ENCODE measurements at places on chromosomes 3 and 15.
A peak's percentile ranks its signal among the peaks of the same experiment; 100 is the strongest.

DNA sequence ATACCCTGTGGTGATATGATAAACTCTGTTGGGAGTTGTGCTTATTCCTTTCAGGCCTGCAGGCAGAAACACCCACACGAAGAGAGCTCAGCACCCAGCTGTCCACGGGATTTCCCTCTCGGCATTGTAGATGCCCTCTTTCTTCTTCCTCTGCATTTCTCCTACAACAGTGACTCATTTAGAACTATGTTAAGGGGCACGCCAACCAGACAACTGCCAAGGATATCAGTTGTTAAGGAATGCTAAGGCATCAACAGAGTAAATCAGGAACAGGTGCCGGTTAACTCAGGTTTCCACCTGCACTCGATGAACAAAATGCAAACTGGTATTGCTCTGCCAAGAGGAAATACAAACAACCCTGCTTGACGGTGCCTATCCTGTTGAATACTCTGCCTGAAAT lies 270.0 kb upstream of the PEX5L start:
- H3K4me1 ChIP-seq, result no peaks in the 10 kb centered on the region
- DNase-seq, result no peak
- H3K4me3 ChIP-seq, result no peak overlapping the region
- H3K36me3 ChIP-seq, result no peaks in the 10 kb centered on the region
- no peak overlapping the region for H3K27ac ChIP-seq
- no peaks in the 10 kb centered on the region for H3K27me3 ChIP-seq

DNA sequence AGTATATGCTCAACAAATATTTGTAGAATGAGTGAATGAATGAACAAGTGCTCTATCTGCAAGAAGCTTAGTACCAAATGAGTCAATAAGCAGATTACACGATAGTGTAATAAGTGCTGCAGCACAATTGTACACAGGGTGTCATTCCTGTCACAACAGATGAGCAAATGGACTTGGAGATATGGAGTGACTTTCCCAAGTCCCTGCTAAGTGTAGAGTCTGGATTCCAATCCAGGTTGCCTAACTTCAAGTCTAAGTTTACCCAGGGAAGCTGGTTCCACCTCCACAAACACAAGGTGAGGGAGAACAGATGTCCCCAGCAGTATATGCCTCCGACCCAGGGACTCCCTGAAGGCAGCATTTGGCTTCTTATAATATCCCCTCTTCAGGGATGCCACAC lies 77.7 kb upstream of the RAD18 start:
- H3K36me3 ChIP-seq, result no peaks in the 10 kb centered on the region
- H3K4me3 ChIP-seq, result no peak overlapping the region
- no peaks in the 10 kb centered on the region for H3K4me1 ChIP-seq
- no peaks in the 10 kb centered on the region for H3K27me3 ChIP-seq
- no peak overlapping the region for H3K27ac ChIP-seq

DNA sequence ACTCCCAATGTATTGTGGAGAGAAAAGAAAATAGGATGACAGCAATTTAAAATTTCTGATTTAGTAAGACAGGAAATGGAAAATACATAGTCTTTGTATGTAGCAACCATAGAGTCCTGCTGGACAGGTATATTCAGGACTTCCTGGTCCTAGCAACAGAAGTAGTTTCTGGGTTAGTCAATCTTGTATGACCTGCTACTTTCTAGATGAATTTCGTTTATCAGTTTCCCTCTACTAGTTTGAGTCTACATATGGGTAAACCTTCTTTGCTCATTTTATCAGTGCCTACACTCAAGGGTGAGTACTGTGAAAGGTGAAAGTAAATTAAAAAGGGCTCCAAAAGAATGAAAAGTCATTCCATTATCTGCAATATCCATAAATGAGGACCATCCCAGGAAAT lies 309.8 kb downstream of the UNC13C start:
- no peak overlapping the region for H3K27ac ChIP-seq
- no peak overlapping the region for H3K4me3 ChIP-seq
- peaks cover 7% of the 10 kb centered on the region for H3K27me3 ChIP-seq
- H3K36me3 ChIP-seq, result no peaks in the 10 kb centered on the region

DNA sequence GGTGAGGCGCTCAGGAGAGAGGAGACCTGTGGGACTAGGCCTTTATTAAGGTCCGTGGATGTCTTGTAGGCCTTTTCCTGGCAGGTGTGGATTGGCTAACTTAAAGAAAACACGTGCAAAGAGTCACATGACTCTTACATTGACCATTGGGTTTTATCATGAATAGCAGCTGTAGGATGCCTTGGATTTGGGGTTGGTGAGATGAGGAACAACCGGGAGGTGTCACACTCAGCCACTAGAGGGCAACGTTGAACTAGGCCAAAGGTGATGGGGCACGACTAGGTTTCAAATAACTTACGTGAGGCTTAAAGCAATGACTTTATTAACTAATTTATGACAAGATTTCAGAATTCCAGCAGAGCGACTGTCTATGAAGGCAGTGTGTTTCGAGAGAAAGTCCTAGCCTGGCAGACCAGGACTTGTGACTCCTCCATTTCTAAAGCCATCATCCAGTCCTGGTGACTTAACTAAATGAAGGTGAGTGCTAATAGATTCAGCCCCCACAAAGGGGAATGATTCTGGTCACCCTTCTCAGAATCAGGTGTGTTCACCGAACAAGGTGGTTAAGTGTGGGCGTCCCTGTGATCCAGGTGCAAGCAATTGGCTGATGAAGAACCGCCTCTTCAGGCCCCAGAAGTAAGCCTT lies 345.6 kb downstream of the MCTP2 start:
- peak; percentile 14 for DNase-seq
- no peaks in the 10 kb centered on the region for H3K36me3 ChIP-seq
- H3K4me1 ChIP-seq, result no peaks in the 10 kb centered on the region
- peaks cover 66% of the 10 kb centered on the region for H3K27me3 ChIP-seq
- no peak overlapping the region for H3K4me3 ChIP-seq

- DNase-seq, result no peak
- peaks cover 55% of the 10 kb centered on the region for H3K4me1 ChIP-seq
- peaks cover 10% of the 10 kb centered on the region for H3K36me3 ChIP-seq
- H3K27me3 ChIP-seq, result no peaks in the 10 kb centered on the region
- no peak overlapping the region for H3K4me3 ChIP-seq
- H3K27ac ChIP-seq, result no peak overlapping the region
Observed at GRCh38 chr15:41780266-41780665, 6.0 kb downstream of the MAPKBP1 start.

GRCh38 chr3:118991775-118992174 lies 42.9 kb downstream of the IGSF11 start:
- H3K27me3 ChIP-seq, result no peaks in the 10 kb centered on the region
- no peak overlapping the region for H3K4me3 ChIP-seq
- H3K36me3 ChIP-seq, result no peaks in the 10 kb centered on the region
- H3K4me1 ChIP-seq, result peaks cover 9% of the 10 kb centered on the region

DNA sequence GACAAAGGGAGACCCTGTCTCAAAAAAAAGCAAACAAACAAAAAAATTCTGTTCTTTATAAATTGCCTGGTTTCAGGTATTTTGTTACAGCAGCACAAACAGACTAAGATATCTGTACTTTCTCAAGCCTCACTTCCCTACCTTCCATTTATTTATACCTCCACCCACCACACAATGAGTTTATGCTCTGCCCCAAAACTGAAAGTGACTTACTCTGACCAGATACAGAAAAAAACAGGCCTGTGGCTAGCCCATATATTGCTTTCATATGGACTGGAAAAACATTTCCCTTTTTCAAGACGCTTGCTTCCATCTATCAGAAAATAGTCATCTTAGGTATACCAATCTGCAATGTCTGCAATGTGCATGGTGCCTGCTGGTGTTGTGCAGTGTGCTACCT lies 8.7 kb upstream of the GPD1L start:
- H3K36me3 ChIP-seq, result no peaks in the 10 kb centered on the region
- H3K4me1 ChIP-seq, result peaks cover 2% of the 10 kb centered on the region
- peaks cover 6% of the 10 kb centered on the region for H3K27me3 ChIP-seq
- no peak for DNase-seq
- H3K27ac ChIP-seq, result no peak overlapping the region

DNA sequence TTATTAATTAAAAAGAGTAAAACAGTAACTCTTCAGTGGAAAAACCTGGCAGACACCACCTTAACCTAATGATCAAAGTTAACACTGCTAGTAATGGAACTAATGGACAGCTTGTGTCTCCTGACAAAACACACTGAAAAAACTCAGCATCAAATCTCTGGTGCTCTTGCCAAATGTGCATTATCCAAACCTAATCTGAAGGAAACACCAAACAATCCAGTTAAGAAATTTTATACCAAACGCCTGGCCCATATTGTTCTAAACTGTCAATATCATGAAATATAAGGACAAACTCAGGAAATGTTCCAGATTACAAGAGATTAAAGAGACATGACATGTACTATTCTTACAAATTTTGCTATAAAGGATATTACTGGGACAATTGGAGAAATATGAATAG lies 10.4 kb downstream of the RSL24D1 start:
- no peak for DNase-seq
- H3K4me3 ChIP-seq, result no peak overlapping the region
- H3K4me1 ChIP-seq, result peaks cover 32% of the 10 kb centered on the region
- peaks cover 38% of the 10 kb centered on the region for H3K36me3 ChIP-seq

- H3K4me3 ChIP-seq, result no peak overlapping the region
- no peak overlapping the region for H3K27ac ChIP-seq
- no peaks in the 10 kb centered on the region for H3K27me3 ChIP-seq
Observed at GRCh38 chr3:66443118-66443803, 57.6 kb downstream of the LRIG1 start.

- peaks cover 1% of the 10 kb centered on the region for H3K4me1 ChIP-seq
- H3K27me3 ChIP-seq, result peaks cover 15% of the 10 kb centered on the region
- no peaks in the 10 kb centered on the region for H3K36me3 ChIP-seq
- no peak overlapping the region for H3K27ac ChIP-seq
- no peak for DNase-seq
Observed at GRCh38 chr3:194985031-194985578, 285.9 kb downstream of the XXYLT1 start.

- no peaks in the 10 kb centered on the region for H3K27me3 ChIP-seq
- H3K36me3 ChIP-seq, result no peaks in the 10 kb centered on the region
- H3K4me3 ChIP-seq, result no peak overlapping the region
- H3K4me1 ChIP-seq, result no peaks in the 10 kb centered on the region
- DNase-seq, result no peak
Observed at GRCh38 chr3:126107203-126107939, 23.4 kb upstream of the SLC41A3 start.

DNA sequence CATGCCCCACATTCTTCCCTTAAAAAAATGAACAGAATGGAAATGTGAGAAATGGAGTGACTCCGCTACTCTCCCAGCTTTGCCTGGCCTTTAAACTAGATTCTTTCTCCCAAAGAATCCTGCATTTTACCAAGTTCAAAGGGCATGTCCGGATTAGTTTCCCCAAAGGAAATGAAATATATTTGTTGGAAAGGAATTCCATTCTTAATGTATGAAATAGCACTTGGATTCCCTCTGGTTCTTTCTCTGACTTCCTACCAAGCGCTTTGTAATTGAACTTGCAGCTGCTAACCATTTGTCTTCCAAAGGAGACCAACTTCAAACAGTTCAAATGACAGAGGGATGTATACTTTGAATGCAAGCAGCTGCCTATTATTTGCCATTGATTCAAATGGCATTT lies 18.9 kb downstream of the MAP2K1 start:
- H3K27me3 ChIP-seq, result no peaks in the 10 kb centered on the region
- peaks cover 36% of the 10 kb centered on the region for H3K36me3 ChIP-seq
- DNase-seq, result no peak
- no peak overlapping the region for H3K4me3 ChIP-seq
- H3K4me1 ChIP-seq, result peaks cover 82% of the 10 kb centered on the region

GRCh38 chr15:84685304-84685703 lies 27.3 kb upstream of the NMB start:
- H3K27me3 ChIP-seq, result no peaks in the 10 kb centered on the region
- peaks cover 6% of the 10 kb centered on the region for H3K4me1 ChIP-seq
- peak overlapping the region; percentile 12 for H3K27ac ChIP-seq

DNA sequence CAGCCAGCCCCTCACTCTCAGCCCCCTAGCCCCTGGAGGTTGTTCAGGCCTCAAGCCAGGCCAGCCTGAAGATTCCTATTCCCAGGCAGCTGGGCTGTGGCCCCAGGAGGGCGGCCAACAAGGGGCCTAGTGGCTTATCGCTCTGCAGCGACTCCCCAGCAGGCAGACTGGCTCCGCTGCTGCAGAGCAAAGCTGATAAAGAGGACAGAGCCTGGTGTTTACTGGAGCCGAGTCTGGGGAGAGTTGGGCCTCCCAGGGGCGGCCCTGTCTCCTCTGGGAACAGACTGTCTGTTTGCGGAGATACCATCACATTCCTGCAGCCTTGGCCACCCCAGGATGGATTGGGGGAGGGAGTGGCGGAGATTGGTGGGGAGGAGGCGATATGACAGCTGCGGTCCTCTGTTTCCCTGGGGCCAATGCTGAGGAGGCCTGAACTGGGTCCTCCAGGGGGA lies 22.4 kb upstream of the SMAD6 start:
- peaks cover 6% of the 10 kb centered on the region for H3K4me1 ChIP-seq
- H3K27ac ChIP-seq, result no peak overlapping the region
- no peak overlapping the region for H3K4me3 ChIP-seq
- H3K36me3 ChIP-seq, result no peaks in the 10 kb centered on the region

- no peak overlapping the region for H3K4me3 ChIP-seq
- no peaks in the 10 kb centered on the region for H3K4me1 ChIP-seq
- no peaks in the 10 kb centered on the region for H3K27me3 ChIP-seq
- H3K27ac ChIP-seq, result no peak overlapping the region
- DNase-seq, result no peak
Observed at GRCh38 chr3:184907681-184908649, 96.0 kb downstream of the VPS8 start.

- DNase-seq, result no peak
- H3K36me3 ChIP-seq, result no peaks in the 10 kb centered on the region
- H3K27ac ChIP-seq, result no peak overlapping the region
Observed at GRCh38 chr3:151591441-151591840, 130.6 kb upstream of the IGSF10 start.

DNA sequence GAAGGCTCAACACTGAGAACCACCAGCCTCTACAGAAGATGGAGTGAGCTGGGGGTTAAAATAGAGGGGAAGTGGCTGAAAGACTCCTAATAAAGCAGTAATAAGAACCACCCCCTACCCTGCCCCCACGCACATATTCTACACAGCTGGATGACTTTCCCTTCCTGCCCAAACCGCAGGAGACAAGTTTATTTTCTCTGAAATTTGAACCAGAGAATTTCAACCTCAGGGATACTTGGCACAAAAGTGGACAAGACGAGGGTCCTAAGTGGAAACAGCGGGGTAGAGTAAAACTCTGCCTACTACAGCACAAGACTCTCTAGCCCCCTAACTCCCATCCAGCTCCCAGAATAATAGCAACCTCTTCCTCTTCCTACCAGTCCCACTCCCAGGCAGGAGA lies 28.4 kb downstream of the USF3 start:
- H3K4me3 ChIP-seq, result no peak overlapping the region
- no peak overlapping the region for H3K27ac ChIP-seq
- H3K27me3 ChIP-seq, result no peaks in the 10 kb centered on the region

DNA sequence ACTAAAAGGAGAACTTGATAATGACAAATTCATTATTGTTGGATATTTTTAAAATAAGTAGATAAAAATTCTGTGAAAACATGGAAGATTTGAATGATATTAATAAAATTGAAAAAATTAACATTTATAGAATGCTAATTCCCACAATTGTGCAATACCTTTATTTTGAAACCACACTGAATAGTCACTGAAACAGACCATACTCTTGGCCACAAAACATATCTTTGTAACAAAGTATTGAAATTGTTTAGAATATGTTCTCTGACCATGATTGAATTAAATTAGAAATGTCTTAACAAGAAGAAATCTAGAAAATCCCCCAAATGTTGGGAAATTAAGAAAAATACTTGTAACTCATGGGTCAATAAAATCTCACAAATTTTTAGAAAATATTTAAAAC lies 49.2 kb downstream of the ARHGAP11B start:
- no peak overlapping the region for H3K4me3 ChIP-seq
- peaks cover 41% of the 10 kb centered on the region for H3K36me3 ChIP-seq
- no peak for DNase-seq
- no peak overlapping the region for H3K27ac ChIP-seq

Measured in activated naive CD8-positive, alpha-beta T cell treated with anti-CD3 and anti-CD28 coated beads for 36 hours (primary cell).